ENCODE measurements at places on chromosomes 5 and 9.

GRCh38 chr9:112308588-112308987, 24.8 kb downstream of the PTBP3 start:
- no peak for DNase-seq

- DNase-seq = peak; percentile 10
Measured at GRCh38 chr5:74767579-74767913, 497 bp downstream of the NSA2 start.

- no peak for DNase-seq
Measured at GRCh38 chr5:125176005-125176390, 429.6 kb upstream of the ZNF608 start.

GRCh38 chr5:102578362-102578761, 79.6 kb upstream of the SLCO6A1 start:
- DNase-seq = no peak

DNA sequence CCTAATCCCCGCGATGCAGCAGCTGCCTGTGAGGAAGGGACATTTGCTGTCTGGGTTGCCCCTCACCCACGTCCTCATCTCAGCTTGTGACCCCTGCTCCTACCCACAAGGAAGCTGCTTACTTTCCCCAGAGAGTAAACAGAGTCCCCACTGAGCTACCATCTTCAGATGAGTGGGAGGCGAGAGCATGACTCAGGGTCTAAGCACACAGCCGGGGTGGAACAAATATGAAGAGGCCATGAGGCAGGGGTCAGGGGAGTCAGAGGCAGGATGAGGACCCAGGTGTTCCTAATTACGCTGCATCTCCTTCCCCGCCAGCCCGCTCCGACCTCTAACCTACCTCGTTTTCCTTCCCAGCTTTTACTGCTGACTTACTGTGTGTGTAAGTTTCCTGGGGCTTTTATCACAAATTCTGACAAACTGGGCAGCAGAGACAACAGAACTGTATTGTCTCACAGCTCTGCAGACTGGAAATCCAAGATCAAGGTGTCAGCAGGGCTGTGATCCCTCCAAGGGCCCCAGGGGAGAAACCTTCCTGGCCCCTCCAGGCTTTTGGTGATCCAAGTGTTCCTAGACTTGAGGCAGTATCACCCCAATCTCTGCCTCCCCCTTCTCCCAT, 94.0 kb upstream of the DNAH5 start:
- no peak for DNase-seq

- no peak for DNase-seq
Measured at GRCh38 chr5:122126756-122127321, 2.5 kb upstream of the ZNF474 start.

DNA sequence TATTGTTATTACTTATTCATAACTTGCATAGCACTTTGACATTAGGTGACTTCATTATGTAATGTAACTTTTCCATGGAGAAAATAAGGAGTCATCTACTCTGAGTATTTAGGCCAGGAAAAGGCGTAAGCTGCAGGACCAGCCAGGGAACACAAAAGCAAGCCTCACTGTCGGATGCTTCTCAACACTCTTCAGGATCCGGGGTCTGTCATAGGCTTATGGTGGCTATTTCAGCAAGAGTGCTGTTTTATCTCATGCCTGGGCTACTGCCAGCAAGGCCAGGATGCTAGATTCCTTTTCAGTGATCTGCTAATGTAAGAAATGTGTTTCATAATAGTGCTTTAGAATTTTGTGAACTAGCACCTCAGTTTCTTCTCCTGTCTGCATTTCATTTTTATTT, 162.4 kb downstream of the CHSY3 start:
- no peak for DNase-seq

DNA sequence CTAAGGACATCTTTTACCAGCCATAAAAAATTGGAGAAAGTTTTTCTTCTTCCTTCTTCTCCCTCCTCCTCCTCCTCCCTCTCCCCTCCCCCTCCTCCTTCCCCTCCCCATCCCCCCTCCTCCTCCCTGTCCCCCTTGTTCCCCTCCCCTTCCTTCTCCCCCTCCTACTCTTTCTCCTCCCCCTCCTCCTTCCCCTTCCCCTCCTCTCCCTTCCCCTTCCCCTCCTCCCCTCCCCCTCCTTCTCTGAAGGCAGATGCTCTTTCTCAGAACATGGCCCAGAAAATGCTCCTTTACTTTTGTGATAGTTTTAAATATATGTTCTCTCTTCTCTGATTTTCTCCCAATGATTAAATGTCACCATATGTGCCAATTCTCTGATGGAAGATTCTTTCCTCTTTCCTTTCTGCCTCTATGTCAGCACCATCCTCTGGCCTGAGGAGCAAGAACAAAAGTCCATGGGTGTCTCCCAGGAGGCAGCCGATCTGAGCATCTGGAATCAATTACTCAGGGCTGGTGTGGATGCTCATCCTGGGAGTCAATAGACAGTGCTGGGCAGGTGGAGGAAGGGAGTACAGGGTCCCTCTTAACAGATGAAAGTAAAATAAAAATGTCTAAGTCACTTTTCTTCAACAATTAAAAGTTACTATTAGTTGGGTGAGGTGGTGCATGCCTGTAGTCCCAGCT, 63.0 kb upstream of the GNA14 start:
- no peak for DNase-seq

DNA sequence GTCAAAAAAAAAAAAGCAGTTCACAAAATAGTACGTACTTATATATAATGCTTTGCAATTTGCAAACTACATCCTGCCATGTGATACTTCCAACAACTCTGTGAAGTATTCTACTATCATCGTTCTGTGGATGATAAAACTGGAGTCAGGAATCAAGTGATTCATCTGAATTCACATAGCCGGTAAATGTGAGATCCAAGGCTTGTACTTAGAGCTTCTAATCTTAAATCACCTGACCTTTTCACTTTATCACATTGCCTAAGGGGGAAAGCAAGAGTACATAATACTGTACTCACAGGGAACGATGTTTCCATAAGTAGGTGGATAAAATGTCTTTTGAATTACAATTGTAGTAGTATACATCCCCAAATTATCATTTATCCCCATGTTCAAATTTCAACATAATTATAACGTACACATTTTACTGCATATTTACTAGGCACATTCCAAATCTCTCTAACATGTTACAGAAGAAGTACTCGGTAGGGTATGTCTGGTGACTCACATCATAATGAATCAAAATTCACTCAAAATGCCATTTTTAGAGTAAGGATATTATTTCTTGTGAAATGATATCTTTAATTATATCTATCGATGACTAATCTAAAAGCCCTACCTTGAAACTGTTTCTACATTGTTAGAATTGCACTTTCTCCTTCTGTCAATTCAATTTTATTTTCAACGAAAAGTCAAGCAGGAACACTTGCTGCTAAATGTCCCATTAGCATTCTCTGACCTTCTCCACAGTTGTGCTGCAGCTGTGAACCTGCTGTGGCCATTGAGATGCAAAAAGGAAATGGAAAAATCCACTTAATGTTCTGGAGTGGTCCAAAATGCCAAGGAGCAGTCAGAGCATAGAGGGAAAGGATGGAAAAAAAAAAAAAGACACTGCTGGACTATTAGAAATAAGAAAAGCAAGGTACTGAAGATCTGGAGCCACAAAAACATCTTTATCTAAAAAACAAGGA, 78.9 kb downstream of the OR2K2 start:
- no peak for DNase-seq

GRCh38 chr5:35087991-35088390, 40.2 kb upstream of the AGXT2 start:
- no peak for DNase-seq

DNA sequence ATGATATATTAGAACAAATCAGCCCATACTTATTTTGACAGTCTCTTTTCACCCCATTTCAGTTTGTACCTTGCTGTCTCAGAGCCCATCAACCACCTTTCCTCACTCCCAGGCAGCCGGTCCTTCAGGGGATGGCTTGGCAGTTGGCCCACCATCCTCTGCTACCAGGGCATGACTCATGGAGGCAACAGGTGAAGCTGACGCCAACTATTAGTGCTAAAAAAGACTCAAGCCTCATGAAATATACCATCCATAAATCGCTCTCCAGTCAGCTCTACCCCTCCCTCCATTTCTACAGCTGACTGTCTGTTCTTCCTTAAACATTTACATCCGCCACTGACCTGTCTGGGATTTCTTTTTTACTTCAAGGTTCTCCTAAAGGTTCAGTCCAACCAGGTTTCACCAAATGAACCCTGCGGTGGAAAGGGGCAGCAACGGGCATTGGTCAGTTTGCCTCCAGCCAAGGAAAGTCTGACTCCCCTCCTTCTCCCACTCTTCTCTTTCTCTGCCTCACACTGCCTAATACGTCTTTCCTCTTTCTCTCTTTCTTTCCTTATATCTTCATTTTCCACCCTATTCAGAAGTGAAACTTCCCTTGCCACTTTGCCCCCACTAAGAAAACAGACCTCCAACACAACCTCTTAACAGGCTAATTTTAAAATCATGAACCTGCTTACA, 439.1 kb downstream of the RAB3C start:
- DNase-seq = no peak

- no peak for DNase-seq
Measured at GRCh38 chr5:16066810-16067209, 112.8 kb downstream of the MARCHF11 start.

GRCh38 chr5:40121236-40121635, 558.5 kb upstream of the PTGER4 start:
- no peak for DNase-seq

- no peak for DNase-seq
Measured at GRCh38 chr9:107976767-107977166, 487.2 kb upstream of the KLF4 start.

- no peak for DNase-seq
Measured at GRCh38 chr5:145941448-145942130, 5.2 kb downstream of the SH3RF2 start.

GRCh38 chr9:113876151-113876992, at the start of gene ZNF618:
TSS of gene ZNF618 (plus strand) at chr9:113876309. CDS start at chr9:113876381, 72 bp downstream.
- peak; percentile 41 for DNase-seq

GRCh38 chr9:81979196-81979595, 9.4 kb upstream of the SPATA31D1 start:
- no peak for DNase-seq

DNA sequence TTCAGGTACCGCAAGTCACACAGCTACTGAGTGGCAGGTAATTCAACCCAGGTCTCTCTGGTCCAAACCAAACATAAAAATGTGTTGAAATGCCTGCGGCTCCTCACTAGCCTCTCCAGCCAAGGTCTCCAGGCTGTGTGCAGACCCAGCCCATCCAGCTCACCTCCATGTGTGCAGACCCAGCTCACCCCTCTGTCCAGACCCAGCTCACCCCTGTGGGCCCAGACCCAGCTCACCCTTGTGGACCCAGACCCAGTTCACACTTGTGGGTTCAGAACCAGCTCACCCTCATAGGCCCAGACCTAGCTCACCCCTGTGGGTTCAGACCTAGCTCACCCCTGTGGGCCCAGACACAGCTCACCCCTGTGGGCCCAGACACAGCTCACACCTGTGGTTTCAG, 188.0 kb upstream of the ADCY2 start:
- DNase-seq = no peak

GRCh38 chr9:16460696-16461095, 409.8 kb downstream of the BNC2 start:
- no peak for DNase-seq

GRCh38 chr5:107875833-107876232, 205.1 kb upstream of the EFNA5 start:
- no peak for DNase-seq

- no peak for DNase-seq
Measured at GRCh38 chr9:105150991-105151685, 93.3 kb upstream of the SLC44A1 start.

GRCh38 chr5:180069589-180070247, 1.8 kb downstream of the RNF130 start:
- DNase-seq = no peak

DNA sequence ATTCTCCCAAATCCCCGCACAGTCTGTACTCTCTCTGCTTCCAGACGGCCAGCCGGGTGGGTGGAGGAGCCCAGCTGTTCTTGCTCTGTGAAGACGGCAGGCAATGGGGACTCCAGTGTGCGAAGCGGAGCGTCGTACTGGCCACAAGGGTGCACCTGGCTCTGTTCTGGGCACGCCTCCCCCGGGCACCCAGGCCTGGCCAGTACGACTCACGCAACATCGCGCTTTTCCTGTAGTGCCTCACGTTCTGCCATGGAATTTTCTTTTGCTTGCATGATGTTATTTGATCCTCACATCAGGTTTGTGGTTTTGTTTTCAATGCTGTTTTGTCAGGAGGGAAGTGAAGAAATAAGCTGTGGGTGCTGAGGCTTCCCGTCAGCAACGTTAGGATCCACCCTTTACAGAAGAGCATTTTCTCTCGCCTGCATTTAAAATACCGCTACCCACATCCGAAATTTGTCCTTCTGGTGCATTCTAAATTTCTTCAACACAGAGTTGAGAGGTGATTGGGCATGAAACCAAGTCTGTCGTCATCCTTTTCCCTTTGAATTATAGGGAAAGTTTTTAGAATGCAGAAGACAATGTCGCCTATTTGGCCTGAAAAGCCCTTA, 311.7 kb downstream of the TRIM36 start:
- DNase-seq = no peak
